Immature natural killer cell (primary cell): ENCODE measurements at places on chromosomes 16 and 17. TPM values are rescaled to one million over a fixed set of nuclear protein-coding genes. Genes with fewer than 3 reads are reported as not detected.

The SPIRE2 gene
- 1.3 TPM for polyA plus RNA-seq

The NOS2 gene
- not detected for polyA plus RNA-seq

The SCIMP gene
- polyA plus RNA-seq: 6.5 TPM

The TP53TG3F gene
- not detected for polyA plus RNA-seq

The SPATA32 gene
- not detected for polyA plus RNA-seq

The NPIPA8 gene
- not detected for polyA plus RNA-seq

GRCh38 chr16:81522108-81522701 is 77.6 kb downstream of the CMIP start:
- peak overlapping the region; percentile 96 for H3K27ac ChIP-seq
- no peaks in the 10 kb centered on the region for H3K36me3 ChIP-seq
- peak; percentile 88 for DNase-seq

DNA sequence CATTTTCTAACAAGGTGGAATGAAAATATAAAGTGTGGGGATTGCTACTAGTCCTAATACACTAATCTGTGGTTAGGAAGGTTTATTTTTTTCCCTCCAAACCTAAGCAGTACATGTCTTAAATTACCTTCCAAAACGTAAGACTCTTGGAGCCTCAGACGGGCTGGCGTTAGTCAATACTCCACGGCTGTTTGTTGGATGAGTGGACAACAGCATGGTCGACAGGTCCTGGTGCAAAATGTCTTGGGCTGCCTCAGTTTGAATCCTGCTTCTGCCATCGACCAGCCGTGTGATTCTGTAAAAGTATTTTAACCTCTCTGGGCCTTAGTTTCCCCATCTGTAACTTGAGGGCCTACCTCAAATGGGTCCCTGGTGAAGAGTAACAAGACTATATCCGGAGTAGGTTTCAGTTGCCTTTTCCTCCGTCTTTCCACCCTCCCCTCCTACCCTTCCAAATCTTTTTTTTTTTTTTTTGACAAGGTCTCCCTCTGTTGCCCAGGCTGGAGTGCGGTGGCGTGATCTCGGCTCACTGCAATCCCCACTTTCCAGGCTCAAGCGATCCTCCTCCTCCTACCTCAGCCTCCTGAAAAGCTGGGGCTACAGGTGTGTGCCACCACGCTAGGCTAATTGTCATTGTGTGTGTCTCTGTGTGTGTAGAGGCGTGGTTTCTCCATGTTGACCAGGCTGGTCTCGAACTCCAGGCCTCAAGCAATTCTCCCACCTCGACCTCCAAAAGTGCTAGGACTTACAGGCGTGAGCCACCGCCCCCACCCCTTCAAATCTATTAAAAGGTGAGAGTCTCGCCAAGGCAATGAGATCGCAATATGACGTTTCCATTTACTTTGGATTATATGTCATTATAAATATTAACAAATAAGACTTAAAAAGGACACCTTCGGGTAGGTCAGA is 5.8 kb downstream of the SCGB1C2 start:
- H3K27me3 ChIP-seq: peaks cover 1% of the 10 kb centered on the region
- no peak overlapping the region for H3K27ac ChIP-seq
- no peaks in the 10 kb centered on the region for H3K36me3 ChIP-seq
- no peak overlapping the region for H3K4me3 ChIP-seq
- no peaks in the 10 kb centered on the region for H3K4me1 ChIP-seq
- DNase-seq: no peak

DNA sequence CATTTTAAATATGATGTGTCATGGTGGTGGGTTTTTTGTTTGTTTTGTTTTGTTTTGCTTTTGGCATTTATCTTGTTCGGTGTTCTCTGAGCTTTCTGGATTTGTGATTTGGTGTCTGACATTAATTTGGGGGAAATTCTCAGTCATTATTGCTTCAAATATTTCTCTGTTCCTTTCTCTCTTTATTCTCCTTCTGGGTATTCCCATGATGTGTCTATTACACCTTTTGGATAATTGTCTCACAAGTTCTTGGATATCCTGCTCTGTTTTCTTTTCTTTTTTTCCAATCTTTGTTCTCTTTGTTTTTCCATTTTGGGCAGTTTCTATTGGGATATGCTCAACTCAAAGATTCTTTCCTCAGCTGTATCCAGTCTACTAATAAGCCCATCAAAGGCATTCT is 88.5 kb downstream of the MARCHF10 start:
- no peak for DNase-seq
- no peaks in the 10 kb centered on the region for H3K27me3 ChIP-seq

DNA sequence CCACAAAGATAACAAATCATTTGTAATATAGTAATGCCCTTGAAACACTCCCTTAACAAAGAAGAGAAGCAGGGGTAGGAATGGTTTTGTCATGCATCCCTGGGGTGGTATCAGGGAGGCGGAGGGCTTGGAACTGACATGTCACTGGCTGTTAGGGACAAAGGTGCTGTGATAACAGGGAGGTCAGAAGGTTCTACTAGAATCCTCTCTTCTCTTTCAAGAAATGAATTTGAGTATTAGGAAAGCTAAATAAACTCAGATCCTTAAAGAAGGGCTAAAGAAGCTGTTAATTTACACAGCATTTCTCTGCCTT is 65.4 kb upstream of the ADAMTS18 start:
- peaks cover 3% of the 10 kb centered on the region for H3K27me3 ChIP-seq
- no peak overlapping the region for H3K27ac ChIP-seq
- no peak for DNase-seq
- no peak overlapping the region for H3K4me3 ChIP-seq
- H3K4me1 ChIP-seq: no peaks in the 10 kb centered on the region

DNA sequence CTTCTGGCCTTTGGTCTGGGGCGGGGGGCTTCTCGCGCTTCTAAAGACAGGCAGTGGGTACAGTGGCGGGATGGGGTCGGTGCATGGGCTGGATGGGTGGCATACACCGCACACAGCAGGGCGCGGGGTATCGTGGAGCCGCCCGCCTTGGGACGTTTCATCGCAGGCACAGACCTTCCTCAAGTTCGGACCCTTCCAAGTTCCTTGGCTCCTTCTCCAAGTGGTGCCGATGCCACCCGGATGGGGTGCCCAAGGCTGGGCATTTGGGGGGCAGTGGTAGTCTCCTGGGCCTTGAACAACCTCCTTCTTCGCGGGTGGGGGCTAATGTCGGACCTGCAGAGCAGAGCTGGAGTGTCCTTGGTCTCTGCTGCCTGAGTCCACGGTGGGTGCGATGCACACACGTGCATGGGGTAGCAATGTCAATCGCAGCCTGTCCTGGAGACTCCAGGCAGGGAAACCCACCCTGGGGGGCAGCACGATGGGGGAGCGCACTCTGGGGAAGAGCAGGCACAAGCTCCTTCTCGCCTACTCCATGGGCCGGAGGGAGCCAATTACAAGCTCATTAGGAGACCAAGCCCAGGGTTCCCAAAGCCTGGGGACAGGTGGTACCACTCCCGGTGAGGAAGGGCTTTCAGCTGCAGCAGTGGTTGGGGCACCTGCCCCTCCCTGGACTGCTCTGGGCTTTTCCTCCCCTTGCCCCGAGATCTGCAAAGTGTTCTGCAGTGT is 686 bp upstream of the MTSS2 start:
- no peaks in the 10 kb centered on the region for H3K36me3 ChIP-seq
- peaks cover 6% of the 10 kb centered on the region for H3K27me3 ChIP-seq
- no peak overlapping the region for H3K27ac ChIP-seq
- no peak for DNase-seq

- no peaks in the 10 kb centered on the region for H3K27me3 ChIP-seq
- no peak overlapping the region for H3K4me3 ChIP-seq
- H3K4me1 ChIP-seq: peaks cover 11% of the 10 kb centered on the region
Measured at GRCh38 chr17:66387392-66387981, 85.1 kb downstream of the PRKCA start.

GRCh38 chr16:52832771-52833170 is 219.9 kb downstream of the CHD9NB start:
- H3K27me3 ChIP-seq: no peaks in the 10 kb centered on the region
- no peak overlapping the region for H3K27ac ChIP-seq
- H3K4me3 ChIP-seq: no peak overlapping the region
- H3K36me3 ChIP-seq: no peaks in the 10 kb centered on the region
- DNase-seq: no peak
- no peaks in the 10 kb centered on the region for H3K4me1 ChIP-seq

DNA sequence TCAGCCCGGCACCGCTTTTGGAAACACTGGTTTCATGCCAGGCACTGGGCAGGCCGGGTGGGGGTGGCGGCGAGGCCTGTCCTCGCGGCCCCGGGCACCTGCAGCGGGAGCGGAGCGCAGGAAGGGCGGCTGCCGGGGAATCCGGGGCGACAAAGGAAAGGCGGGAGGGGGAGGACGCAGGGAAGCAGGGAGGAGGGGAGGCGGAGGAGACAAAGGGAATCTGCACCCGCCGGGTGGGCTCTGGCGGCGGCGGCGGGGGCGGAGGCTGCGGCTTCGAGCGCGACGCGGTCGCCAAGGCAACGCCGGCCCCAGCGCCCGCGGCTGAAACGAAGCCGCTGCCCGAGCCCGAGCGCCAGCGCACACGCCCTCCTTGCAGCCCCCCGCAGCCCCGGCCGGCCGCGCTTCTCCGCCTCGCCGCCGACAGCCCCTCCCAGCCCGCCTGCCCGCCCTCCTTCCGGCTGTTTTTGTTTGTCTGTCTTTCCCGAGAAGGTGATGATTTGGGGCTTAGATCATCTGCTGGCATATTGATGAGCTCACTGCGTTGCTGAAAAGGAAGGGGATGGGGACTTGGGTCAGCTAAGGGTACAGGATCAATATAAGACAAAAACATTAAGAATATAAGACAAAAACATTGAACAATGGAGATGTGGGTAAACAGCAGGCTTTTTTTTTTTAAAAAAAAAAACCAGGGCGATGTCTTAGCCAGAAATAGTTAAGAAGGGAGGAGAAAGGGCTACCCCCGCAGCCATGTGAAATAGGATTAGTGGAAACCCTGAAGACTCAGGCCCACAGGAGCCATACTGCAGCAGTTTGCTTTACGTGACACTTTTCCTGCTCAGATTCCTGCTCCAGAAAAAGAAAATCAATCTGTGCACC is 32.7 kb downstream of the CDK5R1 start:
- peaks cover 88% of the 10 kb centered on the region for H3K4me1 ChIP-seq
- peak; percentile 84 for DNase-seq
- H3K27ac ChIP-seq: peak overlapping the region; percentile 96
- H3K4me3 ChIP-seq: peak overlapping the region; percentile 87
- H3K36me3 ChIP-seq: no peaks in the 10 kb centered on the region

- H3K36me3 ChIP-seq: no peaks in the 10 kb centered on the region
- no peak overlapping the region for H3K4me3 ChIP-seq
- H3K27me3 ChIP-seq: no peaks in the 10 kb centered on the region
Measured at GRCh38 chr16:78791011-78791410, 691.6 kb downstream of the WWOX start.

DNA sequence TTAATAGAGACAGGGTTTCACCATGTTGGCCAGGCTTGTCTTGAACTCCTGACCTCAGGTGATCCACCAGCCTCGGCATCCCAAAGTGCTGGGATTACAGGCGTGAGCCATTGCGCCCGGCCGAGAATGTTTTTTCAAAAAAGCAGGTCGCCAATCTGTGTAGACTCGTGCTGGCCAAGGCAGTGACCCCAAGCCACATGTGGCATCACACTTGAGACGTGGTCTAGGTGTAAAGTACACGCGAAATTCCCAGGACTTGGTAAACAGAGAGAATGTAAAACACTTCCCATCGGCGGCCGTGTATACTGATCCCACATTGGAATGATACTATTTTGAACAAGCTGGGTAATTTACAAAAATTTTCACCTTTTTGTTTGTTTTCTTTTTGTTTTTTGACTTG is 41.1 kb downstream of the TBC1D16 start:
- H3K27me3 ChIP-seq: peaks cover 14% of the 10 kb centered on the region
- no peaks in the 10 kb centered on the region for H3K36me3 ChIP-seq
- no peak for DNase-seq

DNA sequence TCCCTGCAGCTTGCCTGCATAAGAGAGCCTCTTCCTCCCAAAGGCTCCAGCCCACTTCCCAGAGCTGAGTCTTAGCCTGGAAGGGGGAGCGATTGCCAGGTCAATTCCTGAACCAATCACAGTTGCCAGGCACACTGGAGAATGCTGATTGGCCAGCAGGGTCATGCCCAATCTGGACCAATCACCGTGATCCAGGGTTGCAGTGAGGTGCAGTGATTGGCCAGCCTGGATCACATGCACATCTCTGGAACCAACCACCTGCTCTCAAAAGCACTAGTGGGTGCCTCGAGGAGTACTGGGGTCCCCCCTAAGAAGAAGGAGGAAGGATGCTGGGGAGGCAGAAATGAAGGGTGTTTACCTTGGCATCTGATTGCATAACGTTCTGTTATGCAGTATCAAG is 18.4 kb downstream of the NAGPA start:
- H3K4me1 ChIP-seq: no peaks in the 10 kb centered on the region
- H3K27ac ChIP-seq: no peak overlapping the region
- peaks cover 9% of the 10 kb centered on the region for H3K27me3 ChIP-seq
- DNase-seq: no peak

- peaks cover 14% of the 10 kb centered on the region for H3K4me1 ChIP-seq
- H3K27ac ChIP-seq: peak overlapping the region; percentile 17
- no peak overlapping the region for H3K4me3 ChIP-seq
- H3K27me3 ChIP-seq: peaks cover 3% of the 10 kb centered on the region
- DNase-seq: no peak
Measured at GRCh38 chr17:42618442-42619150, 9.1 kb downstream of the TUBG1 start.

- H3K27ac ChIP-seq: no peak overlapping the region
- peaks cover 6% of the 10 kb centered on the region for H3K27me3 ChIP-seq
- no peaks in the 10 kb centered on the region for H3K4me1 ChIP-seq
- no peak overlapping the region for H3K4me3 ChIP-seq
Measured at GRCh38 chr16:85491058-85491771, 121.9 kb upstream of the GSE1 start.

- H3K36me3 ChIP-seq: peaks cover 9% of the 10 kb centered on the region
- no peaks in the 10 kb centered on the region for H3K27me3 ChIP-seq
- no peak for DNase-seq
- no peaks in the 10 kb centered on the region for H3K4me1 ChIP-seq
- no peak overlapping the region for H3K27ac ChIP-seq
- no peak overlapping the region for H3K4me3 ChIP-seq
Measured at GRCh38 chr16:67683767-67684166, 17.2 kb downstream of the C16orf86 start.

DNA sequence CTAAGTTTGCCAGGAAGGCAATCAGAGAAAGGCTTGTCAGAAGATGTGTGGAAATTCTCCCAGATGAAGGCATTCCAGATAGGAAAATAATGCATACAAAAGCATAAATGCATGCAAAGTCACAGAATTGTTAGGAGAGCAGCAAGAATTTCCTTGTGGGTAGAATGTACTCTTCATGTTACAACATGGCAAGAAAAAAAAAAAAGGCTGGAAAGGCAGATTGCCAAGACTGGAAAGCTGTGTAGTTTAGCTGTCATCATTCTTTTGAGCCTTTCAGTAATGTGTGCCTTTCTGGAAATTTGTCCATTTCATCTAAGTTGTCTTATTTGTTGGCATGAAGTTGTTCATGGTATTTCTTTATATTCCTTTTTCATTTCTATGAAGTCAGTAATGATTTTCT is 71.0 kb upstream of the EFCAB3 start:
- no peaks in the 10 kb centered on the region for H3K36me3 ChIP-seq
- H3K4me1 ChIP-seq: no peaks in the 10 kb centered on the region
- peaks cover 2% of the 10 kb centered on the region for H3K27me3 ChIP-seq
- no peak overlapping the region for H3K4me3 ChIP-seq
- no peak overlapping the region for H3K27ac ChIP-seq
